Activated T-helper 1 cell treated with anti-CD3 and anti-CD28 coated beads, Interleukin-2, amount 50 U/mL, for 16 hours (primary cell): ENCODE measurements at places on chromosomes 6 and 20.

DNA sequence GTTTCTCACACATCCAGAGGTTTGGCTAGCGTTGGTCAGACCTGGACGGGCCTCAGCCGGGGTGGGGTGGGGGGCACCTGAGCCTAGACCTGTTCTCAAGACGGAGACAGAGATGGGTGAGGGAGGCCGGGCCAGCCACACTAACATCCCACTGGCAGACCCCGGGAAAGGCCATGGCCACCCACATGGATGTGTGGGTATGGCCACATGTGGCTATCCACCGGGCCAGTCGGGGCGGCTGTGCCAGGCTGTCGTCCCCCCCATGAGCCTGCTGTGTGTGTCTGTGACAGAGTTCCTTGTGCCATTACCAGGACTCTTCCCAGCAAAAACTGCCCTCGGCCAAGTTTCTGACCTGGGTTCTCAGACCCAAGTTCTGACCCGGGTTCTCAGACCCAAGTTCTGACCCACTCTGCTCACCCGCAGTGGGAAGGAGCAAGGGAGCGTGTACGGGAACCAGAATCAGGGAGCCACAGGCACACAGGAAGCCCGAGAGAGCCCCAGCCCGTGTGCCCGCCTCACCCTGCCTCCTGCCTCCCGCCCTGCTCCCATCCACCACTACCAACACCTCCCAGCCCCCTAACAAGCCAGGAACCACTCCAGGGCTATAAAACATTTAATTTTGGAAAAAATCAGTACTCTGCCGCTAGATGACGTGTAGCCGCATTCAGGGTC, 255.5 kb downstream of the TAF4 start:
- DNase-seq = no peak

- no peak for DNase-seq
These were observed 407.9 kb upstream of the BTBD3 start for GRCh38 chr20:11509776-11510175.

DNA sequence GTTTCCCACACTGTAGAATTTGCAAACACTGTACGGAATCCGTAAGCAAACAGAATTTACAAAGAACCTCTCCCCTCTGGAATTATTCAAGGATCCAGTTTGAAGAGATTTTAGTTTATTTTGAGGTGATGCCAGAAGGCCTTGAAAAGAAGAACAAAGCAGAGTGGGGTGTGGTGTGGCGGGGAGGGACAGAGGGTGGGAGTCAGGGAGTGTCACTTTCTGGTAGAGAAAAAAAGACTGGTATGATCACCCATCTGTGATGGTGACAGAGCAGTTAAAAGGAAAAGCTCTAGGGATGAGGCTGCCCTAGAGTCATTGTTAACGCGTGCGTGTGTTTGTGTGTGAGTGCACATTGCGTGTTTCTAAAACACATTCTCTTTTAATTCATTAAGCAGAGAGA, 97.0 kb upstream of the F13A1 start:
- no peak for DNase-seq

DNA sequence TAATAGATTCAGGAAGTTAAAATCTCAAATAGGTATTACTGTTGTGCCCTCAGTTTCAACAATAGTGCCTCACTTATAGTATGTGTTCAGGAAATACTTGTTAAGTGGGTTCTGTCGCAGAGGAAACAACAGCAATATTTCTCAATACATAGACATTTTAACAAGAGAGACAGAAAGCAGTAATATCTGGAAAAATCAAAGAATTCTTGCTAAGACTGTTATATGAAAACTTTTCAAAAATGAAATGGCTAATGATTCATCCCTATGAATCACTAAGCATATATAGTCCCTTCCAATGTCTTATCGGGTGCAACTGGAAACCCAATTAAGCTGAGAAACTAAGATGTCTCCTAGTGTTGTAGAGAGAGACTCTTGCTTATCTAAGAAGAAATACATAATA, 668.9 kb downstream of the TFAP2A start:
- DNase-seq = no peak

DNA sequence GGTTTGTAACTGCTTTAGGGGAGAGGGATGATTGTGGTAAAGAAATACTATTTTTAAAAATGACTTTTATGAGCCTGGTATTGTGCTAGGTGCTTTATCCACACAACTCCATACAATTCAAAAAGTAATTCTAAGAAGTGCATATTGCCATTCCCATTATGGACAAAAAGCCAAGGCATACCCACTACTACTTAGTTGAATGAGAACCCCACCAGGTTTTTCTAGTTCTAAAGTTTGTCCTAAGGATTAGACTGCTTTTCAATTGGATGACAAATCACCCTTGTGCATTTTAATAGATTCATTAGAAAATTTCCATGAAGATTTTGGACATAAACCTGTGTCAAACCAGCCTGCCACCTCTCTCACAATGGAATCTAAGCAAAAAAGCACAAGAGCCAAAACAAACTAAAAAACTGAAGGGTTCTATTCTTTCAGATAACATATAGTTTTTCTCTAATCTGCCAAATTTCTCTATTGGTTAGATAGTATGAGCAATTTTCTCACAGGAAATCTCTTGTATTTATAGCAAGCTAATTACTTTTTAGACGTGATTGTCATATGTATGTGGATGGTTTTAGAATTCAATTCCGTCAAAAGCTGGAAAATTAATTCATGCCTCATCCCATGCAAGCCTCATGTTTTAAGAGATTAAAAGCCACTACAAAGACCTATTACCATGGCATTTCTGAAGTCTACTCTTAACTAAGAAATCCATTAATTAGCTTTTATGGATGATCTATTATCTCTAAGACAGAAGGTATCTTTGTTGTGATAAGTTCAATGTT, 325.5 kb downstream of the RNGTT start:
- no peak for DNase-seq

GRCh38 chr20:9129756-9130155, 60.9 kb downstream of the PLCB4 start:
- no peak for DNase-seq

- no peak for DNase-seq
These were observed 317.5 kb upstream of the HSF2 start for GRCh38 chr6:122081921-122082320.

DNA sequence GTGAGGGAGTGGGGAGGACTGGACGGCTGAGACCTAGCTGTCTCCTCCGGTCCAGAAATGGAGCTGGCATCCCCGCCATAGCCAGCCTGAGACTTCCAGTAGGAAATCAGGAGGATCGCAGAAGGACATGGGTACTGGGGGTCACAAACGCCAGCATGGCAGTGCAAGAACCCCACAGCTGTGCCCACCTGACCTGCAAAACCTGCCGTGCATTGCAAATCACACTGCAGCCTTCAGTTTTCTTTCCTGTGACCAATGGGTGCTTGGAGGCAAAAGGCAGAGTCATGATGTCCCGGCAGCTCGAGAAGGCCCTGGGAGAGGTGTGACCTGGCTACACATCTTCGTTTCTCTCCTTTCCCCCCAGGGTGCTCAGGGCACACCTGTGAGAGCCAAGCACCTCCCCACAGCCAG, 23.3 kb upstream of the PHACTR3 start:
- DNase-seq = no peak

- no peak for DNase-seq
These were observed 114.3 kb upstream of the SYNCRIP start for GRCh38 chr6:85756982-85757381.

DNA sequence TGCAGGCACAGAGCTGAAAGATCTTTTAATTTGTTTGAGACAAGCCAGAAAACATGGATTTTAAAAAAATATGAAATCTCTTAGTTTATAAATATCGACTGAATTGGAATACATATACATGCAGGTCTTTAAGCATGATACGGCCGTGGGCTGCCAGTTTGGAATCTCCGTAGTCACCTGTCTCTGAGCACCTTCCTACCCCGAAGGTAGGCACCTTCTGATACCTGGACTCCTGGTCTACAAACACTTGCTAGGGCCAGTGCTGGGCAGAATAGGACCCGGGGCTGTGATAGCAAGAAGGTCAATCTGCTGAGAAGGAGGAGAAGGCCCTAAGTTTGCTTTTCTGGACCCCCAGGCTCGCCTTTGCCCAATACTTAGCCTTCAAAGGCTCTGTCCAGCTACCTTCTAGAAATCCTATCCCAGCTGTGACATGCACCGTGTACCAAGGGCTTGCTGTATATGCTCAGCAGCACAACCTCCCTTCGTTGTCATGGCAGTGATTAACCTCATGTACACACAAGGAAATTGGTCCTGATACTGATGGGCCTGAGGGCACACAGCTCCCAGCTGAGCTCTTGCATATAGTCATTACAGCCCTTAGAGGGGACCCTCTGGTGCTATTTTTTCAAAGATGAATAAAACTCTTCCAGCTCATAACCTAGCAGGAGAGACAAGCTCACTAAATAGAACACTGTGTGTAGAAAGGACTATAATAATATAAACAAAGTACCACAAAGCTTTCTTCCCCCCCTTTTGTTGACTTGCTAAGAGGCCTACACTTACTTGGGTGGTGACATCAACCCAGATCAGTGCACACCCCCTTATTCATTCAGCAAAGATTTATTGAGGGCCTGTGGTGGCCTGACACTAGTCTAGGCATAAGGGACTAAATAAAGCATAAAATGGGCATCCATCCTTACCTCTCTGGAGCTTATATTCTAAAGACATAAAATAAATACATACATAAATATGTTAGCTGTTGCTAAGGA, 17.7 kb downstream of the SNPH start:
- no peak for DNase-seq
